ENCODE measurements at places on chromosomes 7 and 10.

- DNase-seq: no peak
These were observed 127.2 kb upstream of the SLC25A13 start for GRCh38 chr7:96449094-96449493.

- DNase-seq: no peak
These were observed 865 bp downstream of the ZNF438 start for GRCh38 chr10:31030800-31031199.

- no peak for DNase-seq
These were observed 22.1 kb upstream of the AOAH start for GRCh38 chr7:36746347-36746746.

DNA sequence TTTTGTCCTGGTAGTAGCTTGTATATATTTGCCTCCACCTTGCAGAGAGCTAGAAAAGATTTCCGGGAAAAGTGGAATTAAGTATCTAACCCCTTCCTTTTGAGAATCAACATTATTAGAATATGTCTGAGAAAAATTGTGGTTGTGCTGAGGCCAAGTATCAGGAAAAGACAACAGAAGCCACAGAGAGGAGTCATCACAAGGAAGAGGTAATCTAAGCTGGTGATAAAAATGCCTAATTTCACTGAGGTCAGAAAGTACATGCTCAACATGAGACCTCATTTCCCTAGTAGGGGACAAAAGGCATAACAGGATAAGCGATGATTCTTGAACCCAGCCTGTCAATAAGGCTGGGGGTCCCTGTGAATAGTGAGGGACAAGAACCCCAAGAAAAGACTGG is 97.0 kb upstream of the PDE1C start:
- no peak for DNase-seq

DNA sequence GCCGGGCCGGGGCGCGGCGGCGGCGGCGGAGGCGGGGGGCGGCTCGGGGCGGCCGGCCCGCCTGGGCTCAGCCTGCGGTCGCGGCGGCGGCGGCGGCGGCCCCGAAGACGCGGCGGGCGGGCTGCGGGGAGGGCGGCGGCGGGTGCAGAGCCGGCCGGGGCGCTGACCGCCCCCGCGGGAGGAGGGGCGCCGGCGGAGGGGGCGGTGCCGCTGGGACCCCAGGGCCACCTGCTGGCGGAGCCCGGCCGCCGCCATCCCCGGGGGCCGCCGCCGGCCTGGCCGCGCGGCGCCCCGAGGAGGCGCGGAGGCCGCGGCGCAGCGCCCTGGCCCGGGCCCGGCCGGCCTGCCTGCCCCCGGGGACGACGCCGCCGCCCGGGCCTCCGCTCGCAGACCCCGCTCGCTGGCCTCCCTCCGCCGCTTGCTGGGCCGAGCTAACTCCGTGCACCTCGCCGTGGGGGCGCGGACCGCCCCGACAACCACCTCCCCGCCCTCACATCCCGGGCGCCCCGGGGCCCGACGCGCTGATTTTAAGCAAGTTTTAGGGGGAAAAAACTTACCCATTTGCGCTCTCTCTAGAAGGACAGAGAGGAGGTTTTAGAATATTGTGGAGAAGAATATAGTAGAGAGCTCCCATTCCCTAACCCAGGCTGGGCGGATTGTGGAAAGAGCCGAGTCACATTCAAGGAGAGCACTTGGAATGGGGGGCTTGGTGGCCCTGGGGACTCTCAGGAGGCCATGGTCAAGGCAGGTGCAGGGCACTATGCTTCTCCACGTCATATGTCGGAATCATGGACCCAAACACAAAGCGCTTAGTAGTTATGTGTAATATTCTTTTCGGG is at the start of gene BEND7:
TSS of gene BEND7 (minus strand) at position 140 of the 839 bp plus-strand sequence. CDS start 481 bp downstream, outside the sequence.
- no peak for DNase-seq

DNA sequence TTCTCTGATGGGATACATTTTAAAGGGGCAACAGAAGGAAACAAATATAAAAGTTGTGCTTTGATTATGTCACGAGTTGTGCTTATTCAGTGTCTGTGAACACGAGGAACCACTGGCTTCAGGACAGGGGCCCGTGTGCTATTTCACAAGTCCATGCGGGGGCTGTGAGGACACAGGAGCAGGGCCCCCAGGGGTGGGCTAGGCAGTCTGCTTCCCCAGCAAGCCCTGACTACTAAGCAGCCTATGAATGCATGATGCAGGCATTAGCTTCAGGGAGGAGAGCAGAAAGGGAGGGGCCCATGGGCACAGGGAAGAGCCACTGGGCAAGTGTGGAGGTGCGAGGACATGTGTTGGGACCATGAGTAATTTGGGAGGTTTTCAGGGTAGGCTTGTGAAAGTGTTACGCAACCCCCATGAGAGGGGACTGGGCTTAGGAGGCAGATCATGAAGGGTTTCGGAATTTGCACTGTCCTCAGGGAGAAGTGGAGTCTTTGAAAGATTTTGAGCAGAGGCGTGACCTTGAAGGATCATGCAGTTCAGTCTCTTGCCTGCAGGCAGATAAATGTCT is 424.9 kb downstream of the CALN1 start:
- no peak for DNase-seq

- DNase-seq: no peak
These were observed 39.0 kb upstream of the ZMIZ1 start for GRCh38 chr10:79029478-79030390.

GRCh38 chr10:6537770-6538169 is 42.3 kb downstream of the PRKCQ start:
- no peak for DNase-seq

GRCh38 chr10:51436805-51437204 is 262.6 kb downstream of the CSTF2T start:
- no peak for DNase-seq

GRCh38 chr10:70093335-70093944 is 39.2 kb downstream of the AIFM2 start:
- no peak for DNase-seq

- no peak for DNase-seq
These were observed 295.4 kb downstream of the PRPF18 start for GRCh38 chr10:13882119-13882711.

- DNase-seq: no peak
These were observed 4.8 kb downstream of the BAMBI start for GRCh38 chr10:28681928-28682750.

- DNase-seq: no peak
These were observed 153.0 kb downstream of the SNX13 start for GRCh38 chr7:17787257-17787656.

DNA sequence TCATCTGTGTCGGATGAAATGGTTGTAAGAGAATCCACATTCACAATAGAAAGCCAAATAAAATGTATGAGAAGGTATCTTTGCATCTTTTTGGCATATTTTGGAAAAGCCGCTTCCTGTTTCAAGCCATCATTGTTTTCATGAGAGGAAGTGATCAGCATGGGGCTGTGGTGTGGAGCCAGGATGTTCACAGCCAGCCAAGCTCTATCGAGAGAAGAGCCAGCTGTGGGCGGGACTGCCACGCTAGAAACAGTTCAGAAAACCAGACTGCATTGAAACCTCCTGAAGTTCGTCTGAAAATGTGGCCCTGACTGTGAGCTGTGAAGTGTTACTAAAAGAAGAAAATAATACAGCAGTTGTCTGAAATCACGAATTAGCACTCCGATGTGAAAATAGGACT is 21.2 kb upstream of the NPS start:
- no peak for DNase-seq

DNA sequence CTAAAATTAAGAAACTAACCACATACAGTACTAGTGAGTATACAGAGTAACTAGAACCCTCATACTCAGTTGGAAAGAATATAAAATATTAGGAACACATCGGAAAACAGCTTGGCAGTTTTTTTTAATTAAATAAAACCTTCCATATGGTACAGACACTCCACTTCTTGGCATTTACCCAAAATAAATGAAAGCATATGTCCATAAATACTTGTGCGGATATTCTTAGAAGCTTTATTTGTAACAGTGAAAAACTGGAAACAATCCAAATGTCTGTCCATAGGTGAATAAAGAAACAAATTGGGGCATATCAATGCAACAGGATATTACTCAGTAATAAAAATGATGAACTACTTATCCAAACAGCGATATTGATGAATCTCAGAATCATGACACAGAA is 410.0 kb downstream of the HTR7 start:
- DNase-seq: no peak

DNA sequence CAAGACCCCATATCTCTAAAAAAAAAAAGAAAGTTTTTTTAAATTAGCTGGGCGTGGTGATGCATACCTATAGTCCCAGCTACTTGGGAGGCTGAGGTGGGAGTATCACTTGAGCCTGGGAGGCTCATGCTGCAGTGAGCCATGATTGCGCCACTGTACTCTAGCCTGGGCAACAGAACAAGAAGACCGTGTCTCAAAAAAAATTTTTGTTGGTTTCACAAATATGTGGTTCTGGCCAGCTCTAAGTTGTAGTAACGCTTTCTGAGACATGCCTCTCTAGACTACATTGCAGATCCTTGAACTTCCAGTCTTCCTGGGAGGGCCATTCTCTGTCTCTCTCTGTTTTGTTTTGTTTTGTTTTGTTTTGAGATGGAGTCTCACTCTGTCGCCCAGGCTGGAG is 24.6 kb upstream of the RHBDD2 start:
- DNase-seq: no peak

GRCh38 chr7:92720604-92721350 is 115.6 kb downstream of the CDK6 start:
- DNase-seq: no peak

DNA sequence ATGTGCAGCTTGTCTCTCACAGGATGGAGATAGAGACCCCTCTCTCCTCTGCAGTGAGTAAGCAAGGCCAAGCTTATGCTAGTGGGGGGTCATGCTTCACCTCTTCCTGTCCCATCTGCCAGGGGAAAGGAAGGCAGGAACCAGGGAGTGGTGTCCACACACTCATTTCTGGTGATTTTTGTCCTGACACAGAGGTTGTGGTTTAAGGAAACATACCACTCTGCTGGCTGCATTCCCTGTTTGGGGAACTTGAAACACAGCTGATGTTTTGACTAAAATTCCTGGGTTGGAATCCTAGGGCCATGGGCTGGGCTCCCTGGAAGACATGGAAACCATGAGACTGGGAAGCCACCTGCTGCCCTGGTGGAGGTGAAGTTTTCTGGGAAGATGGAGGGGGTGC is 21.4 kb downstream of the C10orf120 start:
- no peak for DNase-seq

DNA sequence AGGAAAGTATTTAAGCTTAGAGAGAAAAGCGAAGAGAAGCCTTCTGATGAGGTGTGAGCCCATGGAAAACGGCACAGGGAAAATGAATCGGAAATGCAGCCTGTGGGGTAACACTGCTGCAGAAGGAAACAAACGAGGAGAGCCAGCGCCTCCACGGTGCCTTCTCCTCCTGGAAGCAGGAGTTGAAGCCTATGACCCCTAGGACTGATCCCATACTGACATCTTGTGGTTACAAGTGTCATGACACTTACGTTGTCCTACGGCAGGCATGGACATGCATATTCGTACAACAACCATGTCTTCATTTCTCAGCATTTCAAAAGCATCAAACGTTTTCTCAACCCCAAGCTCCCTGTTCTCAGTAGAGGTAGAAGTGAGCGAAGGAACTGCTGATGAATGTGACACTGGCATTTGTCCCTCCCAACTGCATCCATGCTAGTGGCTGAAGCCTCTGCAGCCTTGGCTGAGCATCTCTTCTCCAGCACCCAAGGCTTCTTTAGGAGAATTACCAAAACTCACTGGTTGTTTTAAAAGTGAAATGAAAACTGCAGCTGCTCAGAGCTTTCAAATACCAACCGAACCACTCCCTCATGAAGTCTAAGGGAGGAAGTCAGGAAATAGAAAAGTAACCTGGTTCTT is 160.2 kb downstream of the JAZF1 start:
- DNase-seq: no peak

- no peak for DNase-seq
These were observed 200.0 kb upstream of the BMPER start for GRCh38 chr7:33705333-33705833.

DNA sequence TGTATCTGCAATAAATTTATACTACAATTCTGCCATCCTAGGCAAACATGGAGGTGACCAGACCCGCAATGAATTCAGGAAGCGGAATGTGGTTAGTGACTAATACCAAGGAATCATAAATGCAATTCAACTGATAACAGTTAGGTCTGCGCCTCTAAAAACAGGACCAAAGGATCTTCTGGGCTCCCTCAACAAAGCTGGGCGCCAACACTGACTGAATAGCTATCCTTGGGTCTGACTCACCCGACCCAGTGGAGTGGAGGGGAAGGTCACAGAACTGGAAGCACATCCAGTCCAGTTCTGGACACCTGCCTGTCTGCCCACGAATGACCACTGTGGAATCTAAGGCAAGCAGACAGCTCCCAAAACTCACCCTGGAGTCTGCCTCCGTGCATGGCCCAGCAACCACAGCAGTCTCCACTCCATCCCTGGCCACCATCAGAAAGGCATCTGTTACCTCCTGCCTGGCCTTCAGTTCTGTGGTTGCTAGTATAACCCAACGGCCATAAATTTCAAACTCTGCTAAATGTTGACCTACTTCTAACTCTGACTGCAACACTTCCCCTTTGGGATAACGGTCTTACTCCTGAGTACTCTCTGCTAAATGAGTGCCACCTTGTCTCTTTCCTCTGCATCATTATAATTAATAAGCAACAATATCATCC is 43.0 kb upstream of the DLX6 start:
- DNase-seq: no peak

- no peak for DNase-seq
These were observed 8.2 kb upstream of the CLIP2 start for GRCh38 chr7:74280985-74281384.

DNA sequence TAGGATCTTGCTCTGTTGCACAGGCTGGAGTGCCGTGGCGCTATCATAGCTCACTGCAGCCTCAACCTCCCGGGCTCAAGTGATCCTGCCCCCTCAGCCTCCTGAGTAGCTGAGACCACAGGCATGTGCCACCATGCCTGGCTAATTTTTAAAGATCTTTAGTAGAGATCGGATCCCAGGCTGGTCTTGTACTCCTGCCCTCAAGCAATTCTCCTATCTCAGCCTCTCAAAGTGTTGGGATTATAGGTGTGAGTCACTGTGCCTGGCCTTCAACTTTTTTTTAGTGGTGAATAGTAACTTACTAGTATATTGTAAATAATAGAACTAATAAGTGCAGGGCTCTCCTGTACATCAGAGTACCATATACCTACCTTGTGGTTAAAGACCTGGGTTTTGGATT is 52.1 kb upstream of the LMTK2 start:
- DNase-seq: no peak

All from activated CD8-positive, alpha-beta memory T cell treated with anti-CD3 and anti-CD28 coated beads for 1 hour (primary cell).